ENCODE measurements at places on chromosomes 3 and 15.

DNA sequence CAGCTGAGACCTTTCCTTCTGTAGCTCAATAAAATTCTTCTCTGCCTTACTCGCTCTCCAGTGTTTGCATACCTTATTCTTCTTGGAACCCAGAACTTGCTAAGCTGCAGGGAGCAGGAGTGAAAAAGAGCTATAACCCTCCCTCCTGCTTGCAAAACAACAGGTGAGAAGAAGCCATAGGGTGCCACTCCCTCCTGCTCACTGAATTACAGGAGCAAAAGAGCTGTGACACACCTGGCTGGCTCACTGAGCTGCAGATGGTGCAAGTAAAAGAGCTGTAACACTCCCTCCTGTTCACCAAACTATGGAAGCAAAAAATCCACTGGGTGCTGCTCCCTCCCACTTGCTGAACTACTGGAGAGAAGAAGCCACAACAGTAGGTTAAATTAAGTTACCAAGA is 44.2 kb upstream of the C2CD4B start:
- no peak for DNase-seq

GRCh38 chr3:45464336-45465170 is 76.2 kb downstream of the LARS2 start:
- no peak for DNase-seq

DNA sequence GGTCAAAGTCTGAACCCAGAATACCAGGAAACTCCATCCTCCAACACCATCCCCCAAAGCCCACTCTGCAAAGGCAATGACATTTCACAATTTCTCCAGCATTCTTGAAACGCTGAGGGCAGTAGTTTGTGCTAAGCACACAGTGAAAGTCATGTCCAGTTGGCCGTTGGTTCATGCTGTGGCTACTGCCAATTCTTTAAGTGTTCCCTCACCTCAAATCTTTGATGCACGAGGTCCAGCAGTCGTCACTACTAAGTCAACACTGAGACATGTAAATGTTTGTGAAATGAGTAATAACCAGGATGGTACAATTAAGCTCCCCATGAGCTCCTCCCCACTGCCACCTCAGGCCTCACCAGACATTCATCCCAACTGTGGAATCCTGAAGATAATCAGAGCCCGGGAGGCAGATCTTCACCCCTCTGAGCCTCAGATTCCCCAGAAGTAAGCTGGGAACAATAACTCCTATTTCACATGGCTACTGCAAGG is 7.0 kb downstream of the SUCLG2 start:
- DNase-seq, result no peak

DNA sequence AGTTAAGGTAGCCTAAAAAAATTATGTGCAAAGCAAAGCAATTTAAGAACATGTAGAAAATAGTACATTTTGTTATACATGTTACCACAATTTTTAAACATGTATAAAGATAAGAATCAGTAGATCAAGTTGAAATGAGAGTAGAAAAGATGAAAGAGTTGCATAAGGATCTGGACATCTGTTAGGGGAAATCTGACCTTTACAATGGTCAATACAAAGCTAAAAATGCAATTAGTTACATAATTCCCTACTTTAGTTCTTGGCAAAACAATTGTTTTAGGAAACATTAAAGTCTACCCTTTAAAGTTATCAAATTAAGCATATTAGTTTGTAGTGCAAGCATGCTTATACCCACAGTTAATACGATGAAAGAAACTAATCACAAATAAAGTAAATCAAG is 32.7 kb downstream of the TOP2B start:
- DNase-seq, result no peak

- DNase-seq, result no peak
Observed at GRCh38 chr3:193840111-193840641, 247.2 kb downstream of the OPA1 start.

DNA sequence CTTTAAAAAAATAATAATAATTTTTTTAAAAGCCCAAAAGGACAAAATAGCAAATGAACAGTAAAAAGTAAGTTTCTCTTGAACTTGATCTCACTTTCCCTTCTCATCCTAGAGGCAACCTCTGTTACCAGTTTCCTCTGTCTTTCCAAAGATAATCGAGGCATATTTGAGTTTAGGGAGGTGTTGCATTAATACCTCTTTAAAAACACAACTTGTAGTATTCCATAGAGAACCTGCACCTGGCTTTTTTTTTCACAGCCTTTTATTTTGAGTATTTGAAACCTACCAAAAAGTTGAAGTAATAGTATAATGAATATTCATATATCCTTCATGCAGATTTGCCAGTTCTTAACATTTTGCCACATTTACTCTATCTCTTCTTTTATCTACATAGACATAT is 9.1 kb downstream of the CSK start:
- DNase-seq, result no peak

DNA sequence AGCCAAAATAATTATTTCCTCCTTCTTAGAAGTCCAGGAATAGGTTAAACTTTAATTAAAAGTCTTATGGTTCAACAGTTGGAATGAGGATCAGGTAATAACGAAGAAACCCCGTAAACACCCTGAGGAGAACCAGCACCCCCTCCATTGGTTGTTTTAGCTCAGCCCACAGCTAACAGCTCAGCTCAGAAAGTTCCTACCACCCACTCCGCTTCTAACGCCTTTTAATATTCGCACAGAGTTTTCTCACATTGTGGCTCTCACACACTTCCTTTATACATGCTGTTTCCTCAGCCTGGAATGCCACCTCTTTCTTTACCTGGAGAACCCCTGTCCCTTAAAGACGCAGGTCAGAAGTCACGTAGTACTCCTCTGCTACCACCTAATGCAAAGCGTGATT is 17.0 kb downstream of the CX3CR1 start:
- DNase-seq, result no peak

DNA sequence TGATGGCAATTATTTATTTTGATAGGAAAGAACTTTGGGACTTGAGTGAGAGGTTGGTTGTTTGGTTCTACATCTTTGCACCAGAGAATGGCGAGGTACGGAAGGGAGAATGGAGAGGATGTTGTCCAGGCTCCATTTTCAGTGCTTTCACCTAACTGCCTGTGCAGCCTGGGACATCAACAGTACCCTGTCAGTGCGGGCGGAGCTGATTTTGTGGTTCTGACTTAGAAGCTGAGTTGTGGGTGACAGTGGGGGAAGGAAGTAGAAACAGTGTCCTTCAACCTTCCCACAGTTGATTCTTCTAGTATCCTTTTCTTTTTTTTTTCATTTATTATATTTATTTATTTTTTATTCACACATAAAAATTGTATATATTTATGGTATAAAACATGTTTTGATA is 95.3 kb downstream of the TIGIT start:
- DNase-seq, result no peak
